Bone marrow (tissue), 2 donors: ENCODE measurements at places on chromosomes 6 and 20.

DNA sequence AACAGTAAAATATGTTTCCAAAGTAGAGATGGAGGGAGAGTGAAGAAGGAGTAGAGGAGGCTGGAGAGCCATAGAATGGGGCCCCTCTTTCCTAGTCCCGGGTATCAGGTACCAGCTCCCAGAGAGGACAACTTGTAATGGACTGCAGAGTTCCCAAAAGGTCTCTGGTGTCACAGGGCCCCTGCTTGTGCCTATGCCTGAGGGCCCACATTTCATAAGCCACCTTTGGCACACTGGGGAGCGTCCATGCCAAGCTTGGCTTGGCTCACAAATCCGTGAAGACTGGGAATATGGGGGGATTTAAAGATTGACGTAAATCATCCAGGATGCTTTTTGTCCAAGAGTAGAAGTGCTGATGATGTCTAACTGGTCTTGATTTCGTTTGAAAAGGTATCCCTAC, 16.4 kb upstream of the SLC22A3 start:
- DNase-seq = no peak

- no peak for DNase-seq
Observed at GRCh38 chr6:143301188-143301587, 149.3 kb downstream of the ADAT2 start.

GRCh38 chr20:50328222-50328979, 137.8 kb downstream of the CEBPB start:
- DNase-seq = no peak

- DNase-seq = no peak
Observed at GRCh38 chr6:155439376-155439775, 16.3 kb downstream of the NOX3 start.

- DNase-seq = no peak
Observed at GRCh38 chr6:95581073-95581472, 3.7 kb downstream of the MANEA start.

- no peak for DNase-seq
Observed at GRCh38 chr20:24443436-24443835, 26.0 kb upstream of the SYNDIG1 start.
